ENCODE measurements at places on chromosomes 5 and 9.

DNA sequence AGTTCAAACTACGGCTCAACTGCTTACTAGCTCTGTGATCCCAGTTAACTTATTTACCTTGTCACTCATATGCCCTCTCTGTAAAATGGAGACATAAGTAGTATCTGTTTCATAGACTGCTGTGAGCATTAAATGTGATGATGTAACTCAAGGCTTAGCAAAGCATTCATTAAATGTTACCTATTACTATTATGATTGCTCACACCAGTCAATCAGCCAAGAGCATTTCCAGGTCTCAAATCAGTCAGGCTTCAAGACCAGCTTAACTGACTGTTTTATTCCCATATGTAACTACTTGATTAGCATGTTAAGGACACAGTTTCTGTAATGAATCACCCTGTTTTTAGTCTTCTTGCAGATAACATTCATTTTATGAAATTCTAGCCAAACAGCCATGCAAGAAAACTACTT lies 413.3 kb downstream of the MLLT3 start:
- DNase-seq = peak; percentile 23

DNA sequence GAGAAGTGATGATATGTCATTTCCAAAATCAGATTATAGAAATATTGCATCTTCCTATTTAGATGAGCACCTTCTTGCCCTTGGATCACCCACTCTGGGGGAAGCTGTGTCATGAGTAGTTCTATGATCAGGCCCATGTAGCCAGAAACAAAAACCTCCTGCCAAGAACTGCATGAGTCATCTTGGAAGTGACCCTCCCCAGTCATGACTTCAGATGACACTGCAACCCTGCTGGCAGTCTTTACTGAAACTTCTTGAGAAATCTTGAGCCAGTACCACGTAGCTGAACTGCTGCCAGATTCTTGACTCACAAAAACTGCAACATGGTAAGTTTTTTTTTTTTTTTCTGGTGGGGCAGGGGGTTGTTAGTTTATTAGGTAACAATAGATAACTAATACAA lies 439.6 kb upstream of the PTGER4 start:
- DNase-seq = no peak

DNA sequence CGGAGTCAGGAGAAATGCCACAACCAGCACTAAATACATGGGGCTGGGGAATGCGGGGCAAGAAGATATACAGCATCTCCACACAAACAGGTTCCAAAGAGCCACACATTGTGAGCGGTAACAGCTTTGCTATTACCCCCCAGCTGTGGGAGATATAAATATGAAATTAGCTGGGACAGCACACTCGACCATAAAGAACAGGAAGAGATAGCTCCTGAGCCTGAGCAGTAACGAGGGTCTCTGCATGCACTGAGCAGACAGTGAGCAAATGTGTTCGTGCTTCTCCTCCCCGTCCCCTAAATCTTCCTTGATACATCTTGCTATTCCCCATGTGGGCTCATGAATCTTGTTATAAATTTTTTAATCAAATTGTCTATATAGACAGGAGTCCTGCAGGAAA lies 53.1 kb downstream of the ADAMTS2 start:
- DNase-seq = no peak

GRCh38 chr5:108521841-108522506 lies 140.1 kb upstream of the FBXL17 start:
- peak; percentile 15 for DNase-seq

DNA sequence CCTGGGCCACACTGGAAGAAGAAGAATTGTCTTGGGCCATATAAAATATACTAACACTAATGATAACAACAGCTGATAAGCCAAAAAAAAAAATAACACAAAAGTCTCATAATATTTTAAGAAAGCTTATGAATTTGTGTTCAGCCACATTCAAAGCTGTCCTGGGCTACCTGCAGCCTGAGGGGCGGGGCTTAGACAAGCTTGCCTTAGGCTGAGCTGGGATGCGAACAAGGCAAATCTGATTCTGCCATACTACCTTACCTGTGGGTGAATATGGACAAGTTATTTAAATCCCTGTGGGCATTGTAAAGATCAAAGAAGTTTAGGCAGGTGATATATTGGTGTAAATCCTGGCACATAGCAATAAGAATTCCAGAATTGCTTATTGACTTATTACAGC lies 212.3 kb upstream of the ATP10B start:
- DNase-seq = no peak

GRCh38 chr5:30749971-30750370 lies 443.5 kb upstream of the CDH6 start:
- peak; percentile 2 for DNase-seq

- DNase-seq = no peak
Observed at GRCh38 chr5:128253880-128254279, 170.3 kb downstream of the SLC12A2 start.

DNA sequence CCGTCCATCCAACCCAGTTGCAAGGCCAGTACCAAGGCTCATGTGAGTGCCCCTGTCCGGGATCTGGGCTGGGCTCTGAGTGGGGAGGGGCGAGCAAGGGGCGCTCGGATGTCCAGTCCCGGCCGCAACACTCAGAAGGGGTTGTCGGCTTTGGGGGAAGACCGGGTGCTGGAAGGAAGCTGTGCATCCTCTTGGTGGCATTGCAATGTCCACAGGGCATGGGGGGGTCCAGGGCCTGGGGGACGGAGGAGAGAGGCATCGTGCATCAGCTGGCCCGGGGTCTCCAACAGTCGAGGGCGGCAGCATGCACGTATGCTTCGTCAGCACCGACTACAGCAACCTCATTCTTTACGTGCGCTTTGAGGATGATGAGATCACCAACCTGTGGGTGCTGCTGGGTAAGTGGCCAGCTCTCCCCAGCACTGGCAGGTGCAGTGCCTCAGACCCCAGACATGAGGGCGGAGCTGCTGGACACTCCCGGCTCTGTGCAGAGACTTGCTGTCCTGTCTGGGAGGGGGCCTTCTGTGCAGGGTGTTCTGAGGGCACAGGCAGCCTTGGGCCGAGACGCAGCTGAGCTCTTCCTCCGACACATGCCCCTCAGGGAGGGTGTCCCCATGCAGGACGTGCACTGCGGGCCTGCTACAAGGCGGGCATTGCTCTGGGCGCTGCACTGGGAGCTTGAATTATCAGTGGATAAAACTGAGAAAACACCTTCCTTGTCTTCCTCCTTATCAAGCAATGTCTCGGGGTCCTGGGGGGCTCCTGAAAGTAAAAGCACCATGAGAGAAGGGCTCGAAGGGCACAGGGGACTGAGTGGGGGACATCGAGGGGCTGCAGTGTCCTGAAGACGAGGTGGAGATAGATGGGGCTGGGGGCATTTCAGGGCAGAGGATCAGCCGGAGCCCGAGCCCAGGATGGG lies 22.5 kb downstream of the GLT6D1 start:
- no peak for DNase-seq

GRCh38 chr5:81336556-81336955 lies 35.2 kb downstream of the ZCCHC9 start:
- DNase-seq = no peak

- DNase-seq = no peak
Observed at GRCh38 chr9:7333719-7334118, 465.9 kb downstream of the DMAC1 start.

DNA sequence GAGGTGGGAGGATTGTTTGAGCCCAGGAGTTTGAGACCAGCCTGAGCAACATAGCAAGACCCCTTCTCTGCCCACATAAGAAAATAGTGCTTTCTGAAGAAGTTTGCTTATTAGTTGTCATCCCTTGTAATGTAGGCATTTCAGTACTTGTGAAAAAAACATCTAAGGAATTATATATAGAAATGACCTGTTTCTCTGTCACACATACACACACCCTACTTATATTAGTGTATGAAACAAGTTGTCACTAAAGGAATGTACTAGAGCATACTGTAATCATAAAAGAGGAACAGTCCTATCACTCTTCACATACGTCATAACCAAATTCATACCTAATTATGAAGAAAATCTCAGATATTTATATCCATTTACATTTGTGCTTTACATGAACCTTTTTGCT lies 122.0 kb downstream of the NIPBL start:
- no peak for DNase-seq

All from kidney glomerular epithelial cell (primary cell).